Sigmoid colon (tissue), 7 donors: ENCODE measurements at places on chromosomes 16 and 17. TPM values are rescaled to one million over a fixed set of nuclear protein-coding genes. Genes with fewer than 3 reads are reported as not detected.

DHRS7C gene
- not detected for polyA plus RNA-seq

CFAP97D1 gene
- not detected for polyA plus RNA-seq

ITGAX gene
- 7.6 TPM for polyA plus RNA-seq

TOX3 gene
- 17.3 TPM for polyA plus RNA-seq

TBC1D3I gene
- polyA plus RNA-seq = 0.45 TPM

FNDC8 gene
- polyA plus RNA-seq = not detected

KRT34 gene
- polyA plus RNA-seq = not detected
